ENCODE measurements at places on chromosomes 4 and X.

- no peak for DNase-seq
These were observed 1.6 kb downstream of the BANK1 start for GRCh38 chr4:101792056-101792590.

DNA sequence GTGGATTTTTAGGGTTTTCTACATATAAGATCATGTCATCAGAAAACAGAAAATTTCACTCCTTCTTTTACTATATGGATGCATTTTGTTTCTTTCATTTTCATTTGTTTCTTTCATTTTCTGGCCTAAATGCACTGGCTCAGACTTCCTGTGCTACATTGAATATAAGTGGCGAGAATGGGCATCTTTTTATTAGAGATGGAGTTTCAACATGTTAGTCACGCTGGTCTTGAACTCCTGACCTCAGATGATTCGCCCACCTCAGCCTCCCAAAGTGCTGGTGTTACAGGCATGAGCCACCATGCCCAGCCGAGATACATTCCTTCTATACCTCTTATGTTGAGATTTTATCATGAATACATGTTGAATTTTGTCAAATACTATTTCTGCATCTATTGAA, 61.8 kb downstream of the BRWD3 start:
- no peak for DNase-seq

- DNase-seq = no peak
These were observed 226.2 kb downstream of the ARHGAP10 start for GRCh38 chr4:147958057-147958456.

- DNase-seq = peak; percentile 48
These were observed 64.6 kb downstream of the COX7B2 start for GRCh38 chr4:46844325-46844917.

DNA sequence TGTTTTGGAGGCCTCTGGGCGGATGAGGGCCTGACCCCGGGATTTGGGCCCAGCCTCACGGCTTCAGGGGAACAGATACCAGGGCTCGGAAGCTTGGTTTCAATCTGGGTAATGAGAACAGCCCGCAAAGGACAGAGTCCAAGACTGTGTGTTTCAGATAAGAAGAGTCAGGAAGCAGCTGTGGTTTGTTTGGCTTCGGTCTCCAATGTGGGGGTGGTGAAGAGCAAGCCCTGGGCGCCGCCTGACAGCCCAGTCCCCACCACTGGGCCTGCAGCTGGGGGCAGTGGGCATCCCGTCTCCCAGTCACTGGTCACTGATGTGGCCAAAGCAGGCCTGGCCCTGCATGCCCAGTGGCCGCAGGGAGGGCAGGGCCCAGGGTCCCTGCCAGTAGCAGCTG, 9.1 kb downstream of the WFS1 start:
- no peak for DNase-seq

DNA sequence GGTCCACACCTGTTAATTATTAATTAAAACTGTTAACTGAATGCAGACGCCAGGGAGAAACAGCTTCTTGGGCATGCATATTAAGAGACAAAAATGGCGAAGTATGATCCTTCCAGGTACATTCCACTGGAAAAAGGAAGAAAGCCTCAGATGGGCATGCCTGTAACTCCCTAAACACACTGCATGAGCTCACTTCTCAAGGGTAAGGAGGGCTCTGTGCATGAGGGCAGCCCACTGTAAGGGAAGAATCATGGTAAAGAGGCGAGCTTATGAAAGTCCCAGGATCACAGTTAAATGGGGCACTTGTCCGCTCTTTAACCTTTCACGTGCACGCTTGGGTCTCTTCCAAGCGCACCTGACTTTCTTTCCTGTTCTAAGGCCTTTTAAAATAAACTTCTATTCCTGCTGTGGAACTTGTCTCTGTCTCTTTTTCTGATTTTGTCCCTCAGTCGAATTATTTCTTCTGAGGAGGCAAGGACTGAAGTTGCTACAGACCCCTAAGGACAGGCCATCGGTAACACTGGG, 321.7 kb downstream of the PPP1R2C start:
- peak; percentile 1 for DNase-seq

DNA sequence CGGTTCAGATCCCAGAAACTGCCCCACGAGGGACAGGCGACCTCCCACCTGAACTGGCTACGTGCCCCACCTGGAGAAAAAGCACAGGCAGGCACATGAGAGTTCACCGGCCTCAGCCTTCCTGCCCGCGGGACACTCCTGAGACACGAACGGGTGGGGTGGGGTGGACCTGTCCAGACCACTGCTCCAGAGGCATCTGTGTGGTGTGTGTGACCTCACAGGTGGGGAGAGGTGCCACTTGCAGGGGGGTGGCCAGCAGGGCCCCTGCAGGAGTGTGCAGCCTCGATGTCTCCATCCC, 18.5 kb downstream of the NELFA start:
- DNase-seq = no peak

DNA sequence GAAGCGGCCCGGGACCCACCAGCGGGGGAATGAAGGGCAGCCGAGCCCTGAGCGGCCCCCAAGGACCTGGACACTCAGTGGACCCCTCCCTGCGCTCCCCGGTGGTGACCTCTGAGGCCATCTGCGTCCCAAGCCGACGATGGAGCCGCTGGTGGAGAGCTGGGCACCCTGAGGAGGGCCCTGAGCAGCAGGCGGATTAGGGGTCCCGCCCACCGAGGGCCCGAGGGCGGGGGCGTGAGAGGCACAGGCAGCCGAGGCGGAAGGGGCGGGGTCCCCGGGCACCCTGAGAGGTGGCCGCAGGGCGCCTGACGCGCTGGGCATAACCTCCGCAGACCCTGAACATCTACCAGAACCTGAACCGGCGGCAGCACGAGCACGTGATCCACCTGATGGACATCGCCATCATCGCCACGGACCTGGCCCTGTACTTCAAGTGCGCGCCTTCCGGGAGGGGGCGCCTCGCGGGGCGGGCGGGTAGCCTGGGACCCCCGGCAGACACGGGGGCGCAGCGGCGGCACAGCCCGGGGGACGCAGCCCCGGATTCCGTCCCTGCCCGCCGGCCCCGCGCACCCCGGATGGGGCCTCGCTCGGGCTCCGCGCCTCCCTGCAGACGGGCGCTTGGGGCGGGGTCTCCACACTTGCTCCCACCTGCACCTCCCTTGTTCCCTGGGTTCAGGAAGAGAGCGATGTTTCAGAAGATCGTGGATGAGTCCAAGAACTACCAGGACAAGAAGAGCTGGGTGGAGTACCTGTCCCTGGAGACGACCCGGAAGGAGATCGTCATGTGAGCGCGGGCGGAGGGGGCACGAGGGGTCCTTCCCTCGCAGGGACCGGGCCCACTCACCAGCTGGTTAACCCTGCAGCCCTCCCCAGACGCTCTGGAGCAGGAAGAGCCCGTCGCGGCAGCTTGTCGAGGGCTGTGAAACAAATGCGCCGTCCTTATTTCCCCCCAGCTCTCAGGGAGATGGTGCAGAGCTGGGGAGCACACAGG, 10.3 kb downstream of the ATP5ME start:
- DNase-seq = no peak

GRCh38 chrX:17377091-17377717, 2.2 kb downstream of the NHS start:
- peak; percentile 43 for DNase-seq

- DNase-seq = no peak
These were observed 42.3 kb downstream of the AFF2 start for GRCh38 chrX:148542481-148543255.

DNA sequence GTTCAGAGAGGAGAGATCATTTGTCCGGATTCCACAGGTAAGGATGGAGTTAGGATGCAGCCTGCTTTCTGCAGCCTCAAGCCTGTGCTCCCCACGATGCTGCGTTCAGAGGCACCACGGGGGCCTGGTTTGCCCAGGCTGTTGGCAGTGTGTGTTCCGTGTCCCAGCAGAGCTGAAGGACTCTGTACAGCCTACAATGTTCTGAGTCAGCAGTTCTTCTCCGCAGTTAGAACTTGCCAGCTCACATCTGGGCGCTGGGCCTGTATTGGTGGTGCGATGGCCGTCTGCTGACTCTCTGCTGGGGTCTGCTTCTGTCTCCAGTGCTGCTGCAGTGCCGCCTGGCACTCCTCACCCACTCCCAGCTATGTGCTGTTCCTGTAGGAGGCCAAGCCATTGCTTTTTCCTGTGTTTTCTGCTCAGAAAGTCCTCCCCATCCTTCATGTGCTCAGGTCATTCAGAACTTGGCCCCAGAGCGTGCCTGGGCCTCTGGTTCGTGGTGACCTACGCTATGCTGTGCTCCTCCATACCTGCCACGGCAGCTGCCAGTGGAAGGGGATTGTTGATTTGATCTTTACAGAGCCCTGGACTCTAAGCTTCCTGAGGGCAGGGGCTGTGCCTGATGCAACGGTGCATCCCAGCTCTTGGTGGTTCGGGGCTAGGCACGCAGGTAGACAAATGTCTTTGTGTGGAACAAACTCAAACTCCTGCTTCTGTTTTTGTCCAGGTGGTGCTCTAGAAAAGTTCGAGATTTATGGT, 42.6 kb upstream of the TADA2B start:
- no peak for DNase-seq

DNA sequence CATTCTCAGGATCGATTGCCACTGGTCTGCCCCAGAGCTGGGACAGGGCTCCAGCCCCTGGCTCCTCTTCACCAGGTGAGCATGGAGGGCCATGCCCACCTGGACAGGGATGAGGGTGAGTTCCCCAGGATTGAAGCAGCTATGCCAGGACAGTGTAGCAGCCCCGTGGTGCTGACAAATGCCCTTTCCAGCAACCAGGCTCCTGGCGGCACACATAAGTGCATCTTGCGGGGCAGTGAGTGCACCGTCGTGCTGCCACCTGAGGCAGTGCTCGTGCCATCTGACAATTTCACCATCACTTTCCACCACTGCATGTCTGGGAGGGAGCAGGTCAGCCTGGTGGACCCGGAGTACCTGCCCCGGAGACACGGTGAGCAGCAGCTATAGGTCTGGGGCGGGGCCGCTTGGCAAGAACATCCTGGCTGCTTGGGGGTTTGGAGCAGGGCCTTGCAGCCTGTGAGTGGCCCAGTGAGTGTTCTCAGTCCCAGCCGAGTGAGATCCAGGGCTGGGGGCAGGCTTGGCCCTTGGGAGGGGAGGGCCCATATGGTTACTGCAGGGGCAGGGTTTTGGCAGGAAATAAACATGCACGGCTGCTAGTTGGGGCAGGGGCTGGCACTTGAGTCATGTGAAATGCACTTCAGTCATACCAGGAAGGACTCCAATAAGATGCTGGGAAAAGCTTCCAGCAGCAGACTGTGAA, 6.1 kb downstream of the IL9R start:
- no peak for DNase-seq

DNA sequence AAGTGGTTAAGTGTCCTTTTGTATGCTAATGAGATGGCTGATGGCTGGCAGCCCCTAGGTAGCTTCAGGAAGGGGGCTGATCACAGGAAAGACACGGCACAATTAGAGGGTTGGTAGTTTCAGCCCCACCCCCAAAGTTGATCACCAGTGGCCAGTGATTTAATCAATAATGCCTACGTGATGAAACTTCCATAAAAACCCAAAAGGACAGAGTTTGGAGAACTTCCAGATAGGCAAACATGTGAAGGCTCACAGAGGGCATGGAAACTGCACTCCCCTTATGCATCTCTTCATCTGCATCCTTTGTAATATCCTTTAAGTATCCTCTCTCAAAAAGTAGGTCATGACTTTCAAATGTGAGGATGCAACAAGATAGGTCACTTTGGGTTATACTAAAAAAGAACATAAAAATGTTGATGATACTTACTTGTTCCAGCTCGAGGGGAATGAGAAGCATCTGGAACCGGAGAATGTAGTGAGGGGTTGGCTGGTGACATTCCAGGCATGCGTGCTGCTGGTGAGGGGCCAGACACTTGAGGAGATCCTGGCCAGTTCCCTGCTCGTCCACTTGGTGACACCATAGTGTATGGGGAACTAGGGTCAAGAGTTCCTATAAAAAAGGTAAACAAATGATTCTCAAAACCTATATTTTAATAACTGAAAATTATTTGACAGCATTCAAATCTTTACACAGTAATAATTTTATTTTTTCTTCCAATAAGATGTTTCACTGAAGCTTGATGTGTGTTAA, 16.7 kb upstream of the CXorf38 start:
- no peak for DNase-seq

GRCh38 chr4:10925996-10926395, 241.4 kb upstream of the CLNK start:
- peak; percentile 82 for DNase-seq

GRCh38 chr4:145019346-145019745, 78.7 kb downstream of the ANAPC10 start:
- DNase-seq = no peak

GRCh38 chr4:3871181-3871852, 105.1 kb downstream of the ADRA2C start:
- no peak for DNase-seq
